ENCODE measurements at places on chromosomes 11 and 22.

- no peak for DNase-seq
These were observed 4.4 kb downstream of the AHNAK start for GRCh38 chr11:62542111-62542745.

DNA sequence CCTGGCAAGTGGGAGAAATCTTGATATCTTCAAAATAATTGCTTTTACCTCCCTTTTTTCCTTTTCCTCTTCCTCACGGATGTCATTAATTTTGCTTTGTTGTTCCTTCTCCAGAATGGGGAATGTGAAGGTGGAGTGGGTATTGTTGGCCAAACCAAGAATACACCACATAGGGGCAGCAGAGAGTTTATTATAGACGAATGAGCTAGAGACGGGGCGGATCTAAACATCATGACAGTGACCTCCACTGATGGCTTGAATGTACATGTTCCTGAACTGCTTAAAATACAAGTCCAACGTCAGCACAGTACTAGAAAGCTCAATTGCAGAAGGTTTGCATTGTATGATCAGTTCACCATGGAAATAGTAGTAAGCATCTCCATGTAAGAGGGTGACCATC lies 122.3 kb upstream of the SNX19 start:
- peak; percentile 32 for DNase-seq

GRCh38 chr11:78259777-78260487 lies 71.2 kb downstream of the USP35 start:
- no peak for DNase-seq

- no peak for DNase-seq
These were observed 42.0 kb downstream of the CECR2 start for GRCh38 chr22:17411213-17411612.

GRCh38 chr22:41697126-41697775 lies 2.1 kb upstream of the MEI1 start:
- DNase-seq: peak; percentile 97

Measured in umbilical cord (tissue), 2 donors.